ENCODE measurements at places on chromosomes 6 and 20. TPM values are rescaled to one million over a fixed set of nuclear protein-coding genes. Genes with fewer than 3 reads are reported as not detected.

Gene TSHZ2
- polyA plus RNA-seq = 12.8 TPM

Gene ZBP1
- polyA plus RNA-seq = not detected

Gene GPR6
- not detected for polyA plus RNA-seq

Gene MDFI
- polyA plus RNA-seq = 43.2 TPM

Gene MED20
- polyA plus RNA-seq = 36.0 TPM
